Activated CD4-positive, alpha-beta T cell treated with anti-CD3 and anti-CD28 coated beads for 36 hours (primary cell): ENCODE measurements at places on chromosomes 2 and 18. TPM values are rescaled to one million over a fixed set of nuclear protein-coding genes. Genes with fewer than 3 reads are reported as not detected.

ADRA2B gene
- total RNA-seq: 0.30 TPM

STPG4 gene
- 0.14 TPM for total RNA-seq

CDH2 gene
- not detected for total RNA-seq

TCF23 gene
- not detected for total RNA-seq

MCM6 gene
- total RNA-seq: 276 TPM

FAM210A gene
- 56.4 TPM for total RNA-seq

C2orf15 gene
- total RNA-seq: 0.87 TPM

DPP10 gene
- total RNA-seq: not detected

PFN4 gene
- not detected for total RNA-seq

TLX2 gene
- 0.18 TPM for total RNA-seq

HSBP1L1 gene
- 16.9 TPM for total RNA-seq

PELI1 gene
- 29.7 TPM for total RNA-seq

AOX1 gene
- total RNA-seq: 0.65 TPM

ZNF521 gene
- total RNA-seq: not detected

ANKRD29 gene
- 0.21 TPM for total RNA-seq

SKA1 gene
- 38.6 TPM for total RNA-seq

TUBA4B gene
- total RNA-seq: not detected

MYCN gene
- 0.28 TPM for total RNA-seq

MRPL33 gene
- 44.7 TPM for total RNA-seq

TFCP2L1 gene
- total RNA-seq: 0.02 TPM

SPP2 gene
- total RNA-seq: not detected

ABCB11 gene
- total RNA-seq: not detected

THAP4 gene
- 54.1 TPM for total RNA-seq

UGT1A9 gene
- not detected for total RNA-seq

DSG3 gene
- not detected for total RNA-seq

CUL3 gene
- total RNA-seq: 77.6 TPM

ARHGAP25 gene
- total RNA-seq: 57.9 TPM

VSNL1 gene
- not detected for total RNA-seq

DGUOK gene
- 97.6 TPM for total RNA-seq

POMC gene
- total RNA-seq: 5.7 TPM

ABI2 gene
- 57.6 TPM for total RNA-seq

TMEM185B gene
- total RNA-seq: 15.9 TPM

NLRC4 gene
- 0.07 TPM for total RNA-seq

SLC19A3 gene
- not detected for total RNA-seq

ADD2 gene
- total RNA-seq: 26.9 TPM

HOXD12 gene
- not detected for total RNA-seq

ID2 gene
- total RNA-seq: 171 TPM

DNER gene
- total RNA-seq: not detected

C18orf32 gene
- 20.0 TPM for total RNA-seq

CTAGE1 gene
- not detected for total RNA-seq
